Chondrocyte (in vitro differentiated cells): ENCODE measurements at places on chromosomes 5 and 9. TPM values are rescaled to one million over a fixed set of nuclear protein-coding genes. Genes with fewer than 3 reads are reported as not detected.

GRCh38 chr5:78799266-78800017, 150.9 kb upstream of the LHFPL2 start:
- no peak overlapping the region for H3K4me3 ChIP-seq
- no peak for DNase-seq
- H3K27ac ChIP-seq = peak overlapping the region; percentile 68
- no peaks in the 10 kb centered on the region for H3K27me3 ChIP-seq
- H3K4me1 ChIP-seq = peaks cover 17% of the 10 kb centered on the region

DNA sequence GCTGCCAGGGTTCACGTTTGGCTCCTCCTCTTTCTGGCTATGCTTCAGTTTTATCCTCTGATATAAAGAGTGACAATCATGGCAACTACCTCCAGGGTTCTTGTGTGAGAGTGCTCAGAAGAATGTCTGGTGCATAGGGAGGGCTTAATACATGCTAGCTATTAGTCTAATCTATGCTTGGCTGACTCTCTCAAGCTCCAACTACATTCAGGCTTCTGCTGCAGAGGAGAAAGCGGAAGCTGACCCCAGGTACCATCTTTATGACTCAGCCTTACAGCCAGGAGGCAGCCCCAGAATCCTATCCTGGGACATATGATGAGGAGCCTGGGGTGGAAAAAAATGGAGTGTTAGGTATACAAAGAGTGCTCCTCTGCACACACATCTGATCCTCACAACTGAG, 32.1 kb upstream of the RASGRF2 start:
- no peak for DNase-seq
- H3K27me3 ChIP-seq = peaks cover 1% of the 10 kb centered on the region
- no peaks in the 10 kb centered on the region for H3K4me1 ChIP-seq
- H3K36me3 ChIP-seq = no peaks in the 10 kb centered on the region

Gene DMRT3
- not detected in 3 replicates for total RNA-seq

- H3K36me3 ChIP-seq = no peaks in the 10 kb centered on the region
- peak; percentile 54 for DNase-seq
- H3K4me1 ChIP-seq = no peaks in the 10 kb centered on the region
- H3K27me3 ChIP-seq = no peaks in the 10 kb centered on the region
These were observed 225.7 kb downstream of the CDH9 start for GRCh38 chr5:26812714-26813113.

GRCh38 chr5:68253624-68254585, 38.3 kb downstream of the PIK3R1 start:
- H3K4me3 ChIP-seq = no peak overlapping the region
- H3K4me1 ChIP-seq = peaks cover 90% of the 10 kb centered on the region
- no peaks in the 10 kb centered on the region for H3K27me3 ChIP-seq
- H3K36me3 ChIP-seq = peaks cover 2% of the 10 kb centered on the region
- H3K27ac ChIP-seq = peak overlapping the region; percentile 67

GRCh38 chr5:55897206-55897894, 46.2 kb downstream of the IL31RA start:
- H3K27me3 ChIP-seq = no peaks in the 10 kb centered on the region
- H3K4me3 ChIP-seq = peak overlapping the region; percentile 63
- no peaks in the 10 kb centered on the region for H3K36me3 ChIP-seq

Gene STK32A
- total RNA-seq = 0.12 to 0.31 TPM in 2 of 3 replicates, not detected in the other

Gene FAM169A
- 5.9 to 8.8 TPM (median 7.9 TPM) in 3 replicates for total RNA-seq

DNA sequence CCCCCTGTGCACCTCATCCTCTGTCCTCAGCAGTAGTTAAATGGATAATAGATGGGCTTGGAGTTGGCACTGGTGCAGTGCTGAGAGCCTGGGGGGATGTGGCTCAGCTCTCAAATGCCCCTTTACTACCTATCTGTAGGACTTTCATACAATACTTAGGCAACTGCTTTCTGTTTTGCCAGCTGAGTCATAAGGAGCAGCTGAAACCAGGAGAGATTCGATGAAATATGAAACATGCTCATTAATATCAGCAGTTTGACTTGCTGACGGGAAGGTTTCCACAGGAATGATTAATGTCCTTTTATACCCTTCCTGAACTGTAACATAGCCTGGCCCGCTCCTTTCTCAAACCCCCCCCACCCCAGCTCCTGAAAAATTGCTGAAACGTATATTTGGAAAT, 142.6 kb downstream of the SAXO1 start:
- H3K4me3 ChIP-seq = no peak overlapping the region
- H3K4me1 ChIP-seq = peaks cover 16% of the 10 kb centered on the region
- H3K27ac ChIP-seq = peak overlapping the region; percentile 8
